IPS DF 6.9 (cell line): ENCODE measurements at places on chromosomes 11 and 22.

DNA sequence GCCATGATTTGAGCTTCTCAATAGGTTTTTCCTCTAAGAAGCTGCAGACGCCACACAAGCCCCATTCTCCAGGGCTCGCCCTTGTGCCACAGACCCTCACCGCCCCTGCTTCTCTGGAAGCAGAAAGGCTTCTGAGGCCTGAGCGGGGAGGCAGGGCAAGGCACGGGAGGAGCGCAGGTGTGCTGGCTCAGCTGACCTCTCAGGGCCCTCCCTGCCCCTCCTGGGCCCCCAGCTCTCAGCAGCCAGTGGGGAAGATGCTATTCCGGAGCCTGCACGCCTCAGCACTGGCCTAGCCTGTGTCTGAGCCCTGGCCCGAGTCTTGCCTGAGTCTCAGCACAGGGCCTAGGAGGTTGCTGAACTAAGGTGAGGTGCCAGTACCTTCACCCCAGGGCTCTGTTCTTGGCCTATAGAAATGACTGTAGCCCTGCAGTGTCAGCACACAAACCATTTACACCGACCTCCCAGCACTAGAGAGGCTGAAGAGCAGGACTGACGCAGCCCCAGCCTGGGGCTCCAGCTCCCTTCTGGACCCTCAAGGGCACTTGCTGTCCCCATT is 47.1 kb upstream of the LMO1 start:
- no peak for DNase-seq
- no peak overlapping the region for H3K4me3 ChIP-seq
- no peak overlapping the region for H3K27ac ChIP-seq
- no peaks in the 10 kb centered on the region for H3K4me1 ChIP-seq
- H3K27me3 ChIP-seq: no peaks in the 10 kb centered on the region
- no peaks in the 10 kb centered on the region for H3K36me3 ChIP-seq

DNA sequence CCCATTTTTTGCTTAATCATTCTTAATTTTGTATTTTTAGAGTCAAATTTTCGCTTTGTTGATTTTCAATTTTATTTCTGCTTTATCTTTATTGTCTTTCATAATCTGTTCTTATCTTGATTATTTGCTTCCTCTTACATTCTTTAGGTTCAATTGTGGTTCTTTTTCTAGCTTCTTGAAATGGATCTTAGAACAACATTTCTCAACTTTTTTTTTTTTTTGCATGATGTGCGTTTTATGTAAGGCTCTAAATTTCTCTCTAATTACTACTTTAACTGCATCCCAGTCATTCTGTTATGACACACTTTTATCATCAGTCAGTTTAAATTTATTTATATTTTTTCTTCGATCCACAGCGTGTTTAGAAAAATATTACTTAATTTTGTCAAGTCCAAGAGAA is 65.2 kb upstream of the PARVA start:
- no peak overlapping the region for H3K27ac ChIP-seq
- H3K4me3 ChIP-seq: no peak overlapping the region
- H3K4me1 ChIP-seq: no peaks in the 10 kb centered on the region
- DNase-seq: no peak

DNA sequence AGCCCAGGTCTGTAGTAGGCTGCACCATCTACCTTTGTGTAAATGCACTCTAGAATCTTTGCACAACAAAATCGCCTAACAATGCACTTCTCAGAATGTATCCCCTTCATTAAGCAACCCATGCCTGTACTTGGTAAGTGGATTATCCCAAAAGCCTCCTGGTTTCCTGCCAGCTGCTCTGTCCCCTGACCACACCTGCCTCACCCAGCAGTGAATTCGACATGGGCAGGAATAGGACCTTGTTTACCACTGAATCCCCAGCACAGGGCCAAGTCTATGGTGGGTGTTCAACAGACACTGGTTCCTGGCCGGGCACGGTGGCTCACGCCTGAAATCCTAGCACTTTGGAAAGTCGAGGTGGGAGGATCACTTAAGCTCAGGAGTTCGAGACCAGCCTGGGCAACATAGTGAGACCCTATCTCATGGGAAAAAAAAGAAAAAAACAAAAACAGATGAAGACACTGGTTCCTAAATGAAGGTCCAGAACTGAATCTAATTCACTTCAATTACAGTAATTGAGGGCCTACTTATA is 5.1 kb upstream of the SYCE3 start:
- H3K27ac ChIP-seq: no peak overlapping the region
- no peak for DNase-seq
- H3K4me3 ChIP-seq: no peak overlapping the region
- no peaks in the 10 kb centered on the region for H3K4me1 ChIP-seq
- H3K36me3 ChIP-seq: peaks cover 24% of the 10 kb centered on the region
- no peaks in the 10 kb centered on the region for H3K27me3 ChIP-seq

- H3K27ac ChIP-seq: no peak overlapping the region
- no peak for DNase-seq
- no peaks in the 10 kb centered on the region for H3K27me3 ChIP-seq
- H3K4me3 ChIP-seq: no peak overlapping the region
- no peaks in the 10 kb centered on the region for H3K36me3 ChIP-seq
- peaks cover 4% of the 10 kb centered on the region for H3K4me1 ChIP-seq
Measured at GRCh38 chr22:27420195-27420816, 381.2 kb downstream of the MN1 start.

DNA sequence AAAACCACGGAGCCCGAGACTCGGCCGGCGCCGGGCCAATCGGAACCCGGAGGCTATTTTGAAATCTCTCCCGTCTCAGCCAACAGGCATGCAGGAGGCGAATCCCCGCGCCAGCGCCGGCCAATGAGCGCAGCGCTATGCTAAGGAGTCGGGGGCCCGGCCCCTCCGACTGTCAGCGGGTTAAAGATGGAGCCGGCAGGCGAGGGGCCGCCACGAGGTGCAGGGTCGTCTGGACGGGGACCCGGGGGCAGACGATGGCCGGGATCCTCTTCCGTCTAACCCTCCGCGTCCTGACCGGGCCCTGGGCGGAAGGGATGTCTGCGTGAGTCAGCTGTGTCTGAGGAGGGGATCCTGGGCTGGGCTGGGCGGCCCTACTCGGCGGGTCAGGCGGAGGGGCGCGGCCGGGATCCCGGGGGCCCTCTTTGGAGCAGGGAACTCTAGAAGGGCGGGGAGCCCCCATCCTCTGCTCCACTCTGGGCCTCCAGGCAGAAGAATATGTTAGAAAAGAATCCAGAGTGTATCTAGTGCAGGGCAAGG is 10.0 kb downstream of the SDF2L1 start:
- DNase-seq: no peak
- H3K4me3 ChIP-seq: peak overlapping the region; percentile 99
- H3K36me3 ChIP-seq: peaks cover 6% of the 10 kb centered on the region
- peaks cover 5% of the 10 kb centered on the region for H3K4me1 ChIP-seq

GRCh38 chr22:30866216-30866615 is 102.4 kb downstream of the MORC2 start:
- no peaks in the 10 kb centered on the region; the same call in none of the 2 replicates for H3K4me1 ChIP-seq
- no peak overlapping the region for H3K27ac ChIP-seq
- DNase-seq: no peak

DNA sequence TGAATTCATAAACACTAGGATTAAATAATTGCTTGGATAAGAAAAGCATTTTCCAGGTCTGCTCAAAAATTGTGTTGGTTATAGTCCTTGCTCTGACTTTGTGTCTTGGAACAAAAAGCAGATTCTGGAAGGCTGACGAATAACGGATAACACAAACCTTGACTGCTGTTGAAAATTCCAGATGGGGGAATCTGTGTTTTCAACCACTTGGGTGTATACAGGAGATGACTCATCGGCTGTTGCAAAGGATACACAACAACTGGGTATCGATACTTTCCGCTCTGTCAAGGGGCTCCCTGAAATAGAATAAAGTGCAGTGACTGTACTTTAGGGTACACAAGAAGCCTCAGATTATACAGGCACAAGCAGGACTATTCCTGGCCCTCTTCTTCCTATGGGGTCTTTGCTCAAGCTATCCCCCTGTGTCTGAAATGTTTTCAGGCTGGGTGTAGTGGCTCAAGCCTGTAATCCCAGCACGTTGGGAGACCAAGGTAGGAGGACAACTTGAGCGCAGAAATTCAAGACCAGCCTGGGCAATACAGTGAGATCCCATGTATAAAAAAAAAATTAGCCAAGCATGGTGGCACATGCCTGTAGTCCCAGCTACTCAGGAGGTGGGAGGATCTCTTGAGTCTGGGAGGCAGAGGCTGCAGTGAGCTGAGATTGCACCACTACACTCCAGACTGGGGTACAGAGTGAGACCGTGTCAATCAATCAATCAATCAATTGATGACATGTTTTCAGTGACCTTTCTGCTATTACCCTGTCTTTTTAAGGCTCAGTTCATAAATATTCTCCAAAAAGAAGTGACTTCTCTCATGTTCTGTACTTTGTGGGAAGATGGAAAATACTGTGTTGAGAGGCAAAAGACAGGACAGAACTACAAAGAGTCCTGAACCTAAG is 48.6 kb upstream of the UCP3 start:
- no peaks in the 10 kb centered on the region for H3K27me3 ChIP-seq
- no peak overlapping the region for H3K4me3 ChIP-seq
- no peak overlapping the region for H3K27ac ChIP-seq
- no peak for DNase-seq
- no peaks in the 10 kb centered on the region for H3K36me3 ChIP-seq

DNA sequence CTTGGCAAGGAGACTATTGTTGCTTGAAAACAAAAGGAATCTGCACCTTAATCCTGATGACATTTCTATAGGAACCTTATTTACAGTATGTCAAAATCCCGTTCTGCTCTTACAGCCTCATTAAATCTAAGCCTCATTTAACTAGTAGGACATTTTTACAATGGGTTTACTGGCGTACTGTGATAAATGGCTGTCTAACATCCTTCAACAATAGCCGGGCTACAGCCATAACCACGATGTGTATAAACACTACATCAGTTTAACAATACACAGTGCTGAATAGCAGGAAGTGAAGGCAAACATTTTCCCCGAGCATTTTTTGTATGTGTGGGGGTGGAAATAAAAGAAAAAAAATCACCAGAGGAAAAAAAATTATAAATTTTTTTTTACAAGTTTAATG is 131.2 kb downstream of the ARL14EP start:
- H3K27me3 ChIP-seq: no peaks in the 10 kb centered on the region
- H3K4me3 ChIP-seq: no peak overlapping the region
- DNase-seq: no peak
- peaks cover 11% of the 10 kb centered on the region for H3K4me1 ChIP-seq
- no peaks in the 10 kb centered on the region for H3K36me3 ChIP-seq
